ENCODE measurements at places on chromosomes 11 and 22. TPM values are rescaled to one million over a fixed set of nuclear protein-coding genes. Genes with fewer than 3 reads are reported as not detected.

- no peak for DNase-seq
- H3K4me3 ChIP-seq = no peak overlapping the region
- peaks cover 4% of the 10 kb centered on the region for H3K4me1 ChIP-seq
- no peak overlapping the region for H3K27ac ChIP-seq
Measured at GRCh38 chr22:43926349-43926710, 2.7 kb downstream of the PNPLA3 start.

GRCh38 chr11:105870516-105871113 lies 151.4 kb downstream of the MSANTD4 start:
- no peak overlapping the region for H3K27ac ChIP-seq
- no peaks in the 10 kb centered on the region for H3K36me3 ChIP-seq

GRCh38 chr22:22930571-22931556 lies 43.2 kb downstream of the IGLL5 start:
- no peaks in the 10 kb centered on the region for H3K27me3 ChIP-seq
- H3K36me3 ChIP-seq = no peaks in the 10 kb centered on the region
- peaks cover 27% of the 10 kb centered on the region for H3K4me1 ChIP-seq
- H3K4me3 ChIP-seq = no peak overlapping the region
- DNase-seq = no peak

GRCh38 chr11:113885897-113886296 lies 10.5 kb upstream of the USP28 start:
- H3K27ac ChIP-seq = no peak overlapping the region
- no peak for DNase-seq
- no peaks in the 10 kb centered on the region for H3K4me1 ChIP-seq
- H3K27me3 ChIP-seq = no peaks in the 10 kb centered on the region
- no peak overlapping the region for H3K4me3 ChIP-seq

- H3K4me3 ChIP-seq = no peak overlapping the region
- H3K27ac ChIP-seq = no peak overlapping the region
- no peak for DNase-seq
Measured at GRCh38 chr22:29138556-29139305, 65.9 kb downstream of the KREMEN1 start.

- peaks cover 54% of the 10 kb centered on the region for H3K4me1 ChIP-seq
- H3K4me3 ChIP-seq = peak overlapping the region; percentile 74
- peak; percentile 28 for DNase-seq
- peaks cover 5% of the 10 kb centered on the region for H3K27me3 ChIP-seq
Measured at GRCh38 chr22:26429458-26430286, 612 bp downstream of the ASPHD2 start.

- no peak for DNase-seq
- H3K4me1 ChIP-seq = no peaks in the 10 kb centered on the region
- H3K27me3 ChIP-seq = no peaks in the 10 kb centered on the region
- H3K36me3 ChIP-seq = no peaks in the 10 kb centered on the region
- no peak overlapping the region for H3K27ac ChIP-seq
- no peak overlapping the region for H3K4me3 ChIP-seq
Measured at GRCh38 chr22:46460857-46461256, 76.6 kb downstream of the CELSR1 start.

- no peak overlapping the region for H3K27ac ChIP-seq
- no peaks in the 10 kb centered on the region for H3K36me3 ChIP-seq
- DNase-seq = peak; percentile 67
- H3K4me3 ChIP-seq = no peak overlapping the region
- H3K4me1 ChIP-seq = peaks cover 2% of the 10 kb centered on the region
- H3K27me3 ChIP-seq = peaks cover 12% of the 10 kb centered on the region
Measured at GRCh38 chr22:45096256-45096907, 67.3 kb upstream of the NUP50 start.

DNA sequence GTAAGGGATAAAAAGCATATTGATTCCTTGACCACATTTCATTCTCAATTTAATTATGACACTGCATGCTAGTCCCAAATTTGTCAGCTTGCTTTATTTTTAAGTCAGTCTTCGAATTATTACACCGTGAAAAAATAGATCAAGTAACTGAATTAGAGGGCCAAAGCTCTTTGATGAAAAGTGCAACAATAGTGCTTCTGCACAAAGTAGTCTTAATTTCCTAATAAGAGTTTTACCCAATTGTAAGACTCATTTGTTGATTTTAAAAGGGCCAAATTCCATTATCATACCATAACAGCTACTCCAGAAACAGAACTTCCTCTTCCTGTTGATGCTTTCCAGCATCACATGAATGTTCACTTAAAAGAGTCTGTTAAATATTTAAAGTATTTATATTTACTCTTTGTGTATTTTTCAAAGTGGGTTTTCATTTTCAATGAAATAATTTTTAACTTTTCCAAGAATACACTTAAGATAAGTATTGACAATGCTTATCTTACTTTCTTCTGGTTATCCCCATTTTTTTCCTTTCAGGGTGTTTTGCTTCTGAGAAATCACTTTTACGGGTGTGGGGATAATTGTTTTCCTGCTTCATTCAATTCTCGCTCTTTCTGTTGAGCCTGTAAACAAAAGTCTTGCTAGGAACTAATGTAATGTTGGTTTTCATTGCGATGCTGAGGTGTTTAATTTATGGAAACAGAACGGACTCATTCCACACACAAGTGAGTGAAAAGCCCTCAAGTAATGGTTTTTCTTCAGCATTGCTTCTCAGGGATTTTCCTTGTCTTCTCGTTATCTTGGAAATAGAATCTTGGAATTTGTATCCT lies 2.1 kb downstream of the ARHGEF12 start:
- peaks cover 2% of the 10 kb centered on the region for H3K36me3 ChIP-seq
- no peak overlapping the region for H3K27ac ChIP-seq
- no peak for DNase-seq
- peaks cover 39% of the 10 kb centered on the region for H3K4me1 ChIP-seq
- H3K27me3 ChIP-seq = peaks cover 53% of the 10 kb centered on the region

GRCh38 chr11:112962579-112963367 lies 1.6 kb downstream of the NCAM1 start:
- peaks cover 50% of the 10 kb centered on the region for H3K27me3 ChIP-seq
- peak overlapping the region; percentile 68 for H3K4me3 ChIP-seq
- no peak for DNase-seq
- H3K4me1 ChIP-seq = peaks cover 12% of the 10 kb centered on the region
- peaks cover 1% of the 10 kb centered on the region for H3K36me3 ChIP-seq

- H3K27ac ChIP-seq = no peak overlapping the region
- peaks cover 11% of the 10 kb centered on the region for H3K4me1 ChIP-seq
- no peaks in the 10 kb centered on the region for H3K27me3 ChIP-seq
- H3K36me3 ChIP-seq = no peaks in the 10 kb centered on the region
- H3K4me3 ChIP-seq = no peak overlapping the region
Measured at GRCh38 chr11:72758304-72758689, 6.1 kb upstream of the ARAP1 start.

- no peaks in the 10 kb centered on the region for H3K36me3 ChIP-seq
- no peak overlapping the region for H3K4me3 ChIP-seq
- DNase-seq = no peak
- no peaks in the 10 kb centered on the region for H3K4me1 ChIP-seq
- no peaks in the 10 kb centered on the region for H3K27me3 ChIP-seq
Measured at GRCh38 chr11:15622231-15622890, 507.6 kb downstream of the INSC start.

DNA sequence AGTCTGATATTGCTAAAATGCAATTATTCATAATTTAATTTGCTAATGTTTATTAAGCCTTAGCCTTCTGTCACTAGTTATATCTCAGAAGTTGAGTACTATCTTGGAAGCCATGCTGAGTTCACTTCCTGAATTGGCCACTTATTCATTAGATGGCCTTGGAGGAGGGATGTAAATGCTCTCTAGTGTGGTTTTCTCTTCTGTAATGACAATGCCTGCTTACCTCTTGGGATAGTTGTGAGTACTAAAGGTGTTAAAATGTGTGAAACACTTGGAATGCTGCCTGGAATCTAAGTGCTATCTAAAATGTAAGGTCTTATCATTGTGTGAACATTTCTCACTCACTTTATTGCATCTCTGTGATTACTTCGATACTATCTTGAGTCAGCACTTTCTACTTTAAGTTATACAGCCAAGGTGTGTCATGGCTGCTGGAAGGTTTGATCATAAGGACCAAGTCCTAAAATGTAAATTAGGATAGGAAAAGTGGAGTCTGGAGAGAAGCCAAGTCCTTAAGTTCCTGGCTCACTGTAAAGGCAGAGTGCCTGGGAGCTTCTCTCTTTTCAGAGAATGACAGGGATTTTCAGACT lies 12.4 kb downstream of the GLYATL2 start:
- H3K27ac ChIP-seq = no peak overlapping the region
- H3K27me3 ChIP-seq = peaks cover 16% of the 10 kb centered on the region
- DNase-seq = no peak
- H3K36me3 ChIP-seq = no peaks in the 10 kb centered on the region
- H3K4me1 ChIP-seq = no peaks in the 10 kb centered on the region

DNA sequence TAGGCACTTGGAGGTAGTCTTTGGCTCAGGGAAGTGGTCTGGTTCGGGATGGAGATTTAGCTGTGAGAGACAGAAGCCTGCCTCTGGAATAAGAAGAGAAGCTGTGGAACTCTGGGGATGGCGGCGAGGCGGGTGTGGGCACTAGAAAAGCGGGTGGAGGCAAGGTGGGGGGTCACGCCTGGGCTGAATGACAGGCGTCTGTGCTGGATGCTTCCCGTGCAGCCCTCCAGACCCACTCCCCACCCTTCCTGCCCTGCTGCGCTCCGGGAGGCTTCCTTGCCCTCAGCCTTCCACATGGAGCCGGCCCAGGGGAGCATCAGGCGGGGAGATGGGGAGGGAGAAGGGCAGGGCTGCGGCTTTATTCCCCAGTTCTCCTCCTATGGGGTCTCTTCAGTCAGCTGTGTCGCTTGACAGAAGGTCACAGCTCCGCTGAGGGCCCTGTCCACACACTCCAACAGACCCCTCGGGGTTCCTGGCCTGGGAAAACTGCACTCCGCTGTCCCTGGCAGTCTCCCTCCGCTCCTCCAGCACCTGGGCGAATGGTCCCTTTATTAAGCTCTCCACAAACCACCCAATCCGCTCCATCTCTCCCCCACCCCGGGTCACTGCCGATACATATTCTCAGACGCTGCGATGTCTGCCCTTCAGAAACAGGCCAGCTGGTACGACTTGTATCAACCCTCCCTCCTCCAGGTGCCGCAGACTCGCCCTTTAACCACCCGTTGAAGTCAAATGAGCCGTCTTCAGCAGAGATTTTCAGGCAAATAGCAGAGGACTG lies 6.2 kb downstream of the DNAJB13 start:
- no peaks in the 10 kb centered on the region for H3K27me3 ChIP-seq
- H3K4me3 ChIP-seq = no peak overlapping the region

DNA sequence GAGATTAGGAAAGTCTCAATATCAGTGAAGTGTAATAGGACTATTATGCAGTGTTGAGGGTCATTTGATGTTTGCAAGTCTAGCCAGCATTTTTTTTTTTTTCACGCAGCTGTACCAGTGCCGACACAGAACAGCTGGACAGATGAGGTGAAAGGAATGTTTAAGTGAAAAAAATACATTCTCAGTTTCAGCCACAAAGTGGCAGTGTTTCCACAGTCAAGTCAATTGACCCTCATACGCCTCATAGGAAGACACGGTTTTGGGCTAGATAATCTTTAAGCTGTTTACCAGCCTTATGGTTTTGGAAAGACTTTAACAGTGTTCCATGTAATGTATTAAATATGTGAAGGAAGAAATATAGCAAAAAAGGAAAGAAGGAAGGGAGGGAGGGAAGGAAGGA lies 349.9 kb upstream of the ANO3 start:
- H3K4me3 ChIP-seq = no peak overlapping the region
- H3K27ac ChIP-seq = no peak overlapping the region
- no peaks in the 10 kb centered on the region for H3K4me1 ChIP-seq
- H3K36me3 ChIP-seq = no peaks in the 10 kb centered on the region

- no peaks in the 10 kb centered on the region for H3K4me1 ChIP-seq
- H3K36me3 ChIP-seq = no peaks in the 10 kb centered on the region
- H3K27me3 ChIP-seq = peaks cover 13% of the 10 kb centered on the region
- no peak overlapping the region for H3K4me3 ChIP-seq
- no peak for DNase-seq
Measured at GRCh38 chr11:36578458-36578857, 10.7 kb downstream of the RAG1 start.

- no peaks in the 10 kb centered on the region for H3K4me1 ChIP-seq
- H3K27me3 ChIP-seq = no peaks in the 10 kb centered on the region
- H3K36me3 ChIP-seq = no peaks in the 10 kb centered on the region
- no peak overlapping the region for H3K27ac ChIP-seq
- H3K4me3 ChIP-seq = no peak overlapping the region
- DNase-seq = no peak
Measured at GRCh38 chr11:8224161-8224591, 39.5 kb downstream of the LMO1 start.

DNA sequence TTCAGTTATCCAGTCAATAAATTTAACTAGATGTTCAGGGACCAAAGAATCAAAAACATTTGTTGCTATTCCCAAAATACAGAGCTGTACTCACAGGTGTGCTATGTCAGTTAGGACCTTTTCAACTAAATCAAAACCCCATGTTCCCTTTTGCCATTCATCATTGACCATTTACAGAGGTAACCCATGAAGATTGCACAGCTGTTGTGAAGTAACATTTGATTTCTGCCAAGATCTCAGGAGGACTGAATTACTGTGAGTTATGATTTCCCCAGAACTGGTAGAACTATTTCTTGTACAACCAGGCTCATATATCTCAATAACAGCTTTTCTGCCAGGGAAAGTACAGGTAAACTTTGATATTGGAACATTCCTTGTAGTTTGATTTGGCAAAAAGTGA lies 131.1 kb upstream of the FIBIN start:
- DNase-seq = no peak
- no peaks in the 10 kb centered on the region for H3K4me1 ChIP-seq
- no peak overlapping the region for H3K27ac ChIP-seq
- no peak overlapping the region for H3K4me3 ChIP-seq

DNA sequence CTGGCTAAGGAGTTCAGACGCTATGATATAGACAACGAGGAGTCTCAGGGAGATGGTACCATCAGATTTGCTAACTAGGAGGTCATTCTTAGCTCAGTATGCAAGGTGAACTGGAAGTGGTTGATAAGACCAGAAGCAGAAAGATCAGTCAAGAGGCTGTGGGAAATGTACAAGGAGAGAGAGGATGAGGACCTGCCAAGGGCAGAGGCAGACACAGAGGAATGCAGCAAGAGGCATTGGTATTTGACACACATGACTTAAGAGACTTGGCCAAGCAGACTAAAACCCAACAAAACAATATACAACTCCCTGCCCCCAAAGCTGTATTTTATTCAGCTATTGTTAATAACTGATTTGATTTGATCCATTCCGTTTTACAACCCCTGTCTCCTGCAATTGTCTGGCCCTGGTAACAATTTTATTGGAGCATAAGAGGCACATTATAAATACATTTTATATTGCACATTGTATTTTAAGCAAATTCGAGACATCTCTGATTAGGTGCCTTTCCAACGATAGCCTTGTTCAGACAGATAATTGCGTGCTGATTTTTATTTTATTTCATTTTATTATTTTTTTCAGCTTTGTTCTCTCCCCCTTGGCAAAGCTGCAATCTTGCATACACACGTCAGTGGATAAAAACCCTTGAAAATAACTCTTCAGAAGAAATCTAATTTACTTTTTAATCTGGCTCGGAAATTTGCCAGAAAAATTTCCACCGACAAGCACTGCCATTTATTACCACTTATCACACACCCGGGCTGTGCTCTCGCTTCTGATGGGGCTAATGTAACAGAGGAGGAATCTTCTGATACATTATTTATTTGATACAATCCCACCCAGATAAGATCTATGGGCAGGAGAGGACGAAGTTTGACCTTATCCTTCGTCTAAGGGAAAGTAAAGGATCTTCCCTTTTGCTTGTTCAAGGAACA lies 237.8 kb downstream of the NXPE2 start:
- no peak for DNase-seq
- no peaks in the 10 kb centered on the region for H3K27me3 ChIP-seq
- no peak overlapping the region for H3K27ac ChIP-seq
- H3K4me1 ChIP-seq = no peaks in the 10 kb centered on the region
- H3K36me3 ChIP-seq = no peaks in the 10 kb centered on the region
- H3K4me3 ChIP-seq = no peak overlapping the region

The AMOTL1 gene
- 1.5 TPM for total RNA-seq

The FLRT1 gene
- total RNA-seq = not detected

The MS4A6E gene
- not detected for total RNA-seq

The CARNS1 gene
- total RNA-seq = 6.9 TPM

The CCDC87 gene
- total RNA-seq = 0.27 TPM

The MUC6 gene
- total RNA-seq = not detected

The ANGPTL5 gene
- not detected for total RNA-seq
